Peyer's patch (tissue), 4 donors: ENCODE measurements at places on chromosomes 16 and 17. TPM values are rescaled to one million over a fixed set of nuclear protein-coding genes. Genes with fewer than 3 reads are reported as not detected.

Gene TBC1D3I
- 0.70 TPM for total RNA-seq

Gene GRIN2C
- total RNA-seq = not detected

Gene RNF166
- 64.4 TPM for total RNA-seq

Gene VASN
- 18.2 TPM for total RNA-seq

Gene CACNG5
- total RNA-seq = not detected

Gene TPSB2
- 14.9 TPM for total RNA-seq

Gene RDM1
- total RNA-seq = not detected

Gene SLC25A10
- total RNA-seq = 37.1 TPM

GRCh38 chr16:71421911-71422310 lies 19.9 kb downstream of the TLE7 start:
- H3K27me3 ChIP-seq = no peaks in the 10 kb centered on the region
- no peaks in the 10 kb centered on the region for H3K4me1 ChIP-seq
- H3K4me3 ChIP-seq = no peak overlapping the region
- DNase-seq = no peak
- no peaks in the 10 kb centered on the region for H3K36me3 ChIP-seq

GRCh38 chr16:56119133-56119532 lies 72.2 kb upstream of the GNAO1 start:
- no peak overlapping the region for H3K27ac ChIP-seq
- no peaks in the 10 kb centered on the region for H3K27me3 ChIP-seq
- no peak for DNase-seq

GRCh38 chr17:29400818-29401217 lies 10.7 kb downstream of the TAOK1 start:
- H3K4me3 ChIP-seq = no peak overlapping the region
- H3K4me1 ChIP-seq = no peaks in the 10 kb centered on the region
- no peaks in the 10 kb centered on the region for H3K36me3 ChIP-seq
- DNase-seq = peak; percentile 13

GRCh38 chr17:78316867-78317789 lies 42.7 kb downstream of the SOCS3 start:
- peak overlapping the region; percentile 78 for H3K27ac ChIP-seq
- H3K36me3 ChIP-seq = no peaks in the 10 kb centered on the region
- no peak overlapping the region for H3K4me3 ChIP-seq
- DNase-seq = peak; percentile 78

GRCh38 chr17:65147955-65148354 lies 10.8 kb downstream of the RGS9 start:
- no peaks in the 10 kb centered on the region for H3K4me1 ChIP-seq
- H3K27me3 ChIP-seq = no peaks in the 10 kb centered on the region
- no peaks in the 10 kb centered on the region for H3K36me3 ChIP-seq
- no peak overlapping the region for H3K4me3 ChIP-seq
- H3K27ac ChIP-seq = no peak overlapping the region

- H3K4me1 ChIP-seq = no peaks in the 10 kb centered on the region
- H3K27me3 ChIP-seq = no peaks in the 10 kb centered on the region
- H3K4me3 ChIP-seq = peak overlapping the region; percentile 86
- peak overlapping the region; percentile 93 for H3K27ac ChIP-seq
- peaks cover 23% of the 10 kb centered on the region for H3K36me3 ChIP-seq
Observed at GRCh38 chr17:82449131-82449882, 1.2 kb downstream of the CYBC1 start.

- H3K36me3 ChIP-seq = peaks cover 21% of the 10 kb centered on the region
- no peak overlapping the region for H3K27ac ChIP-seq
- no peak overlapping the region for H3K4me3 ChIP-seq
- no peaks in the 10 kb centered on the region for H3K4me1 ChIP-seq
- no peak for DNase-seq
Observed at GRCh38 chr16:84839956-84840355, 20.2 kb downstream of the CRISPLD2 start.

DNA sequence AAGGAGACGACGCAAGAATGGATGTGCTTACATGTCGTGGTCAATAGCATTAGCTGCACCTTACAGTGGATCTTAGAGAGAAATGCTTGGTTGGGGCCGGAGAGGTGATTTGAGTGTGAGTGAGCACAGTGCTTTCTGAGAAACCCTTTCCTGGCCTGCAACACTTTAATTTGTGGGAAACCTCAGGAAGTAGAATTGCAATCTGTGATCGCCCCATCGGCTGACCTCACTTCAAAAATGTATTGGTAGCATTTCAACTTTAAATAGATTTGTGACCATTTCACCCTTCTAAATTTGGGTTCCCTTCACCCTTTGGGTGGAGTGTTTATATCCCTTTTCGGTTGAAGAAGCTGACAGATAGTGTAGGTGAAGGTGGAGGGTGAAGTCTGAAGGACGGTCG lies 13.2 kb downstream of the PRKCB start:
- no peaks in the 10 kb centered on the region for H3K27me3 ChIP-seq
- no peaks in the 10 kb centered on the region for H3K4me1 ChIP-seq
- no peaks in the 10 kb centered on the region for H3K36me3 ChIP-seq
- no peak for DNase-seq
- H3K4me3 ChIP-seq = no peak overlapping the region
- H3K27ac ChIP-seq = no peak overlapping the region

- DNase-seq = peak; percentile 50
- H3K4me1 ChIP-seq = peaks cover 6% of the 10 kb centered on the region
- no peaks in the 10 kb centered on the region for H3K36me3 ChIP-seq
- no peaks in the 10 kb centered on the region for H3K27me3 ChIP-seq
Observed at GRCh38 chr17:83189044-83190003, 109.9 kb downstream of the METRNL start.

DNA sequence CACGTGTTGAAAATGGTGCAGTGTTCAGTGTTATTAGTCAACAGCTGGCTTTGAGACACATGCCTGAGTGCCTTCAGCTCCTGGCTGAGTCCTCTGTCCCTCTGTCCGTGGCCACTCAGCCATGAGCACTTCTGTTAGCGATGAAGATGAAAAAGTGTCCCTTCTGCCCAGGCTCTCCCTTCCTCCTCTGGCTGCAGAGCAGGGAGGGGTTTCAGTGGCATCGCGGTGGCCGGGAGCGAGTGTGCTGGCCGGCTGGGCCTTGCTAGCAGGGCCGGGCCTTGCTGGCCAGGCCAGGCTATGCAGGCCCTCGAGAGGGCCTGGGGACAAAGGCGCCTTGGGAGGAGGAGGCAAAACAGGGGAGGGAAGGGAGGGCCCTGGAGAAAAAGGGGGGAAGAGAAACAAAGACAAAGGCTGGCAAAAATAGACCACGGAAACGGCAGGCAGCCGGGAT lies 47.7 kb downstream of the CMIP start:
- no peaks in the 10 kb centered on the region for H3K27me3 ChIP-seq
- no peak overlapping the region for H3K4me3 ChIP-seq
- peak overlapping the region; percentile 78 for H3K27ac ChIP-seq
- no peaks in the 10 kb centered on the region for H3K36me3 ChIP-seq
- DNase-seq = no peak

DNA sequence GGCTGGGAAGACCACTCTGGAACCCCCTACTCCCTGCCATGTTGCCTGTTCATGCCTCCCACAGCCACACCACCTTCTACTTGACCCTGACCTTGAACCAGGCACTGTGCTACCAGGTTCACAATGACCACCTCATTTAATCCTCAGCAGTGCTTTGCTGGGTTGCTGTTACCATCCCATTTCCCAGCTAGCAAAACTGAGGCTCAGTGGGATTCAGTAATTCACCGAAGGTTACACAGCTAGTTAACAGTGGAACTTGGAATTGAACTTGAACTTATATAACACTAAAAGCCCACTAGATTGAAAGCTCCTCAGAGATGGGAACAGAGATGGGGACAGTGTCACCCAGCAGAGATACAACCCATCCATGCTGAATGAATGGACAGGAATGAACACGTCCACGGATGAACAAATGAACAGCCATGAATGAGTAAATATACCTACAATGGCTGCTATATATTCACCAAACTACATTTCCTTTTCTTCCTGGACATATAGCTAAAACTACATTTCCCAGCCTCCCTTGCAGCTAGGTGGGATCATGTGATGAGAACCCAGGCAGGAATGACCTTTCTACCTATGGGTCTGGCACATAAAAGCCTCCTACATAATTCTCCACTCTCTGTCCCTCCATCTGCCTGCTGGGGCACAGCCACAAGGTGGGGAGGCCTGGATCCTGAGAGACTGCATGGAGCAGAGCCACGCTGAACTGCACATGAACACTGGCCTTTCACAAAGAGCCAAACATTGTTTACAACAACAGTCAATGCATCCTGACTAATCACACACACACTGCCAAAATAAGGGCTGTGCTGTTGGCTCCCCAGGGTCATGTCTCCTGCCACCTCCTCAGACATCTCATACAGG lies 94.8 kb downstream of the RMI2 start:
- H3K36me3 ChIP-seq = no peaks in the 10 kb centered on the region
- H3K27me3 ChIP-seq = no peaks in the 10 kb centered on the region
- no peak overlapping the region for H3K27ac ChIP-seq
- H3K4me3 ChIP-seq = no peak overlapping the region

DNA sequence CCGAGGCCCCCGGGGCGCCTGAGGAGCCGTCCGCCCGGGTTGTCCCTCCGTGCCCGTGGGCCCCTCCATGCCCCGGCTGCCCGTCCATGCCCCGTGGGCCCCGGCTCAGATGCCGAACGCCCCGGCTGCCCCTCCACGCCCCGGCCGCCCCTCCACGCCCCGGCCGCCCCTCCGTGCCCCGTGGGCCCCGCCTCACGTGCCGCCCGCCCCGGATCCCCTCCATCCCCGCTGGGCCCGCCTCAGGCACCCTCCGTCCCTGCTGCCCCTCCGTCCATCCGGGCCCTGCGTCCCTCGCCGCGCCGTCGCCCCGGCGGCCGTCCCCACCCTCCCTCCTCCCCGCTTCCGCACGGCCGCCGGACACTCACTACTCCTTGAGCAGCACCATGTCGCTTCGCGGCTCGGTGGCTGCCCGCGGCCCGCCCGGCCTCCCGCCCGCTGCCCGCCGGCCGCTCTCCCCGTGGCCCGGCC lies 382 bp downstream of the PITPNA start:
- peaks cover 4% of the 10 kb centered on the region for H3K4me1 ChIP-seq
- H3K36me3 ChIP-seq = no peaks in the 10 kb centered on the region
- no peak for DNase-seq
- peak overlapping the region; percentile 91 for H3K4me3 ChIP-seq

- H3K36me3 ChIP-seq = no peaks in the 10 kb centered on the region
- H3K27me3 ChIP-seq = no peaks in the 10 kb centered on the region
Observed at GRCh38 chr17:36485805-36486203, 677 bp upstream of the ZNHIT3 start.

- DNase-seq = no peak
- H3K4me3 ChIP-seq = no peak overlapping the region
- no peak overlapping the region for H3K27ac ChIP-seq
- H3K27me3 ChIP-seq = no peaks in the 10 kb centered on the region
- peaks cover 14% of the 10 kb centered on the region for H3K4me1 ChIP-seq
Observed at GRCh38 chr16:89175280-89176146, 4.0 kb downstream of the CDH15 start.
